ENCODE measurements at places on chromosomes 3 and 15.

DNA sequence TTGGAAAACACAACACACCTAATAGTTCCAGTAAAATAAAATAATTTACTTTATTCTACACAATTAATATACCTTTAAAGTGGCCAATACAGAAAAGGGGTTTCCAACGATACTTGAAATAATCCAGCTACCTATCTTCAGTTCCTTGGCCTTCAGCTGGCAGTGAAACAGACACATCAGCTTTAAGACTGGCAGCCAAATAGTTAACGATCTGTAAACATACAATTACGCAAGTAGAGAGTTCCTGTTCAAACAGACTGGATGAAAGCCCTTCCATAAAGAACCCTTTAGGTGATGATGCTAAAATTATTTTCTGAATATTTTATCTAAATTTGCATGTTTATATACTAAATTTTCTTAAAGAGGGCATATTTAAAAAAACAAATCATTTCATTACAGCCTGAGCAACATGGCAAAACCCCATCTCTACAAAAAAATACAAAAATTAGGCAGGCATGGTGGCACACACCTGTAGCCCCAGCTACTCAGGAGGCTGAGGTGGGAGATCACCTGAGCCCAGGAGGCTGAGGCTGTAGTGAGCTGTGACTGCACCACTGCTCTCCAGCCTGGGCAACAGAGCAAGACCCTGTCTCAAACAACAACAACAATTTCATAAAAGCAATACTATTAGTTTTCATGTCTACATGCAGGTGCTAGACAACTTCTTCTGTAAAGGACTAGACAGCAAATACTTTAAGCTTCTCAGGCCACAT, 12.9 kb downstream of the DYNC1LI1 start:
- DNase-seq = no peak

DNA sequence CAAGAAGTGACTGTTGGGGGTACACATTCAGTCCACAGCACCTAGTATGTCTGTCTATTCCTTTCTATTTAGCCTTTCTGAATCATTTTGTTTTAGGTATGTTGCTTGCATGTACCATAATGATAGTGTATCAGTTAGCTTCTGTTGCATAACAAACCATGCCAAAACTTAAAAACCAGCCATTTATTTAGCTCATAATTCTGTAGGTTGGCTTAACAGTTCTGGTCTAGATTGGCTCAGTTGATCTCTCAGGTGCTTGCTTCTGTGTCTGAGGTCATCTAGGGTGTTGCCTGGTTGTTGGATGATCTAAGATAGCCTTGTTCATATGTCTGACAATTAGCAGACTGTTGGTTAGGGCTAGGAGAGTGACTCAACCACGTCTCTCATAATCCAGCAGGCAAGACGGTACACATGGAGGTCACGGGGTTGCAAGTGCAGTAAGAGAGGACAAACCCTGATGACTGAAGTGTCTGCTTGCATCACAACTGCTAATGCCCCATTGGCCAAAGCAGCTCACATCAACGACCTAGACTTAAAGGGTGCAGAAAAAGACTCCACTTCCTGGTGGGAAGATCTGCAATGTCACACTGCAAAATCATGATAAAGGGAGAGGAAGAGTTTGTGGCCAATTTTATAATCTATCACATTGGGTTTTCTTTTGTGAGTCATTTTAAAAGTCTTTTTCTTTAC, 6.8 kb upstream of the PDCD6IP start:
- no peak for DNase-seq

- no peak for DNase-seq
Measured at GRCh38 chr15:77454265-77454664, 33.6 kb downstream of the HMG20A start.

DNA sequence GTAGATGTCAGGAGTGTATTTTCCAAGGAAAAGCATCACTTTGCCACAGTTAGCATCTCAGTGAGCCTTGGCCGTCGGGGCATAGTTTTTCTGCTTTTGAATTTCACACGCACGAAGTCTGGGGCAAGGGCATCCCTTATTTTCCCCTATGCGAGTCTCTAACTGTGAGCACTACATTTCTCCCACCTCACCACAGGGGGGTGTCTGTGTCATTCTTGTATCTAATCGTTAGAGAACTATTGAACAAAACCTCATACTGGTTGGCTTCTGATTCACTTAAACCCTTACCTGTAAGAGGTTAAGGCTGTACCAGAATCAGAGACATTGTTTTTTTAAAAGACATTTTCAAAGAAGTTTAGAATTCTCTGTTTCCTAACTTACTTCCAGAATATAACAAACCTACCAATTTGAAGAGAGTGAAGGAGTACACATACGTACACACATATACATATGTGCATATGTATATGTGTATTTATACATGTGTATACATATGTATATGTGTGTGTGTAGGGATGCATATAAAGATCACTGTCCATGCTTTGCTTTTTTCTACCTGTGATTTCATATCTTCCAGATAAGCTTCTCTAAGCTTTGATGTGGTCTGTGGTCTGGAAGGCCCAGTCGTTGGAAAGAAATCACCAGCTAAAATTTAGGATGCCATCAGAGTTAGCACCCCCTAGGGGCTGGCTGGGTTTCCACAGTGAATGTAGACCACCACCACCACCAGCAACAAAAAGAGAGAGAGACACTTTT, 49.4 kb downstream of the MYZAP start:
- DNase-seq = peak; percentile 44

DNA sequence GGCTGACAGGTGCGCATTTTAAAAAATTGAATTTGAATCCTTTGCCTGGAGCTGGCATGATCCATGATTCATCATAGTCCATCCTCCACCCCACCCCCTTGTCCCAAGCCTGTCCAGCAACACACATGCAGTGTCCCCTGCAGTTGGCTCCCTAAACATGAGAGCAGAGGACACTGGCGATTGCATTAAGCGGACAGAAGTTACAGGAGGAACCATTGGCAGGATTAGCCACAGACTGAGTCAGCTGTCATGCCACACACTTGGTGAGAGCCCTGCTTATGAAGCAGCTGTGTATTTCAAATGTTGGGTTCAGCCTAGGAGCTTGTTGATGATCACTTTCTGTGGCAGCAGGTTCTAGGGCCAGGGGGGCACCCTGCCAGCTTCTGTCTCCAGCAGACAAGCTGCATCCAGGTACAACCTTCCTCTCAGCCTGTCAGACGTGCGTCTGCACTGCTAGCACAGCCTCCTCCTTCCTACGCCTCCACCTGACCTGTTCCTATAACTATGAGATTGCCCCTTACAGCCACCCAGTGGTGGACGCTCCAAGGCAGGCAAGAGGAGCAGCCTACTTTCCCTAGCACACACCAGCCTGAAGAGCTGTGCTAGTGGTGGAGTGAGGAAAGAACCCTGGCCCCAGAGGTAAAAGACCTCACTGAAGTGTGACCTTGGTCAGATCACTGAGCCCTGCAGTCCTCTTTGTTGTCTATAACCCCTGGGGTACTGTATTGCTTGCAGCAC, 121.9 kb downstream of the SLCO3A1 start:
- no peak for DNase-seq

DNA sequence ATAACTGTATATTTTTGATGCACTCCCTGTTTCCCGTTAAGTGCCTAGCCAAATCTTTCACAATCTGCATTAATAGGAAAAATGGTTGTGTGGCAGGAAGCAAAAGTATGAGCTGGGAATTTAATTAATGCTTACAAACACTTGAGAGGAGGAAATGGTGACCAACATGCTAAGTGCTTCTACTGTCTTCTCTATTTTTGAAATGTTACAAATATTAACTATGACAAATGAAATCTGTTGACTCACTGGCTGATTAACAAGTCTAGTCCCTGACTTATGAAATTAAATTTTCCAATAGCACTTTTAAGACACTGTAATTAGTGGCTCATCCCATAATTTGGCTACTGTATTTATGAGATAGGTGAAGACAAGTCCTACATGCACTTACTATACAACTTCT, 446.9 kb upstream of the DPPA4 start:
- no peak for DNase-seq

- no peak for DNase-seq
Measured at GRCh38 chr3:74001436-74001835, 376.7 kb upstream of the PDZRN3 start.

GRCh38 chr15:87579537-87579936, 677.0 kb downstream of the NTRK3 start:
- no peak for DNase-seq

DNA sequence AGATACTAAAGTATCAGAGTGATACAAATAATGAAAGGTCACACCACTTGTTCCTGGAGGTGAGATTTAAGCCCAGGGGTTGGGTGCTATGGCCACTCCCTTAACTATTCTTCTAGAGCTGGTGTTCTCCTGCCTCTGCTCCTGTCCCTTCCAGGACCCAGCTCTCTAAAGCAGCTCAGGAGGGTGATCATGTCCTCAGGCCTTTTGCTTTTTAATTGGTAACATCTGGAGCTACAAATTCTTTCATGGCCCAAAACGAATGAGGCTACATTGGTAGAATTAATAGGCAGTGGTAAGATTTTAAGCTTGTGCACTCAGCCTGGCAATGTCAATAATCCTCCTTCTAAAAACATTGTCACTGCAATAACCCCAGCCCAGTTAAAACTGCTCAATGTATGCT, 38.2 kb upstream of the CNOT10 start:
- no peak for DNase-seq

- no peak for DNase-seq
Measured at GRCh38 chr3:66406831-66407610, 93.8 kb downstream of the LRIG1 start.

DNA sequence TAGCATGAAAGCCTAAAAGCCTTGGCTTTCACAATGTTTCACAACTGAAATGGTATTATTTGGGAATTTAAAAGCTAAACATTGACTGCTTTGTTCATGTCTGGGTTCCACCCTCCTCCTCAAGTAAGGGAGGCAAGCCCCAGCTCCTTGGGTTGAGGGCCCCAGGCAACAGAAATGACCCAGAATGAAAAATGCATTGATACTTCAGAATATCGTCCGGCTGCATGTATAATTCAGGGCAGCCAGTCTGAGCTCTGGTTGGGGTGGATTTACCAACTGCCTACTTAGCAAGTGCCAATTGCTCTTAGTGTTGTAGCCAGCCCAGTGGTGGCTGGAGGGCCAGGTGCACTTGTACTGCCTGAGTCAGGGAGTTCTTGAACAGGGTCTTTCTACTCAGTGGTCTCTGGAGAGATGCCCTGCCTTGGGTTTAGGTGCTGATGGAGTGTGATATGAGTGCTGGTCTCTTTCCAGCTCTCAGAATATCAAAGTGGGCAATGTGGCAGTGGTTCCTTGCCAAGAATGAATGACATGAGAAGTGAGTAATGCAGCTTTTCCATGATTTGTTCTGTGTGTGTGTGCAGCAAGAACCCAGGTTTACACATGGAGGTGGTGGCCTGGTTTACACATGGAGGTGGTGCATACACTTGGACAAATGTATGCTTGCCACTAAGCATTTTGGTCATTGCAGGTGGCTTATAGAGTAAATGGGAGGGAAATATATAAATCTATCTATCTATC, 40.9 kb upstream of the ADAMTSL3 start:
- no peak for DNase-seq

- DNase-seq = no peak
Measured at GRCh38 chr15:94411846-94412245, 180.5 kb downstream of the MCTP2 start.

GRCh38 chr3:126351771-126352475, 5.3 kb downstream of the KLF15 start:
- no peak for DNase-seq

DNA sequence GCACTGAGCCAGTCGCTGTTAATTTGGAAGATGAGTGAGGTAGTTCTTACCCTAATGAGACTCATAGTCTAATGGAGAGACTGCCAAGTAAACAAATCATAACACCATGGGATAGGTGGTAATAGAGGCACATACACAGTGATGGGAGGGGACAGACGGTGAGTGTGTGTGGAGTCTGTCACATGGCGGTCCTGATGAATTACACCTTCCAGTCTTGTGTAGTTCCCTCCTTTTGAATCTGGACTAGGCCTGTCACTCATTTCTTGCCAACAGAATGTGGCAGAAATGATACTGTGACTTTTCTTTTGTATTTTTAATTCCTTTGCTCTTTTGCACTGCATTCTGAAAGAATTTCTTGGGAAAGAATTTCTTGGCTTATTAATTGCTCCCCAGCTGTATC, 78.1 kb downstream of the NR1D2 start:
- DNase-seq = no peak

DNA sequence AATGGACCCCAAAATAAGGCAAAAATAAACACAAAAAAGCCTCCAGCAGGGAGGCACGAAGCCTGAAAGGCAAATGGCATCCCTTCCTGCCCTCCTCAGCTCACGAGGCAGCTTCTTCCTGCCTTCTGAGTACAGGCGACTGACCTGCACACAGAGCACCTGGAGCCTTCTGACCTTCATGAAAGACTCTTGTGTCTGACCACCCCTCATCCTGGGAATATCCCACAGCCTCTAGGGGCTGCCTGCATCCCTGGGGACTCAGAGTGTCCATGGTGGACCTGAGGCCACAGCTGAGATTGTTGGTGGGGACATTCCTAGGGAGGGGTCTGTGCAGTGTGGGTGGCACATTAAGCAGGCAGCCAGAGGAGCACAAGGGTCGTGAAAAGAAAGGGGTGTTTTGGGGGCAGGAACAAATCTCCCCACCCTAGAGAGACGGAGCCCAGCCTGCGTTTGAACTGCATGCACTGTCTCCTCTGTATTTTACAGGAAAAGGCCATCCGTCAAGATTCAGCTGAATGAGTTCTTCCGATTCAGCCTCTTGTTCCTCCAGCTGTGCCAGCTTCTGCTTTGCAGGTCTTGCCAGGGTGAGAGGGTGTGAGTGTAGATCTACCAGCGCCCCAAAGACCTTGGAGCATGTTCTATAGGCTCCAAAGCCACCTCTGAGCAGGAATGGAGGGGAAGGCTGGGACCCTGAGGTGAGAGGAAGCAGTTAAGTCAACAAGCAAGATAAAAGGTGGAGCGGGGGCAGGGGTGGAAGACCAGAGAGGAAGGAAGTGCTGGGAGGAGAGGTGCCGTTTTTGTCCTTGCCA, 80.4 kb upstream of the MEF2A start:
- DNase-seq = no peak

DNA sequence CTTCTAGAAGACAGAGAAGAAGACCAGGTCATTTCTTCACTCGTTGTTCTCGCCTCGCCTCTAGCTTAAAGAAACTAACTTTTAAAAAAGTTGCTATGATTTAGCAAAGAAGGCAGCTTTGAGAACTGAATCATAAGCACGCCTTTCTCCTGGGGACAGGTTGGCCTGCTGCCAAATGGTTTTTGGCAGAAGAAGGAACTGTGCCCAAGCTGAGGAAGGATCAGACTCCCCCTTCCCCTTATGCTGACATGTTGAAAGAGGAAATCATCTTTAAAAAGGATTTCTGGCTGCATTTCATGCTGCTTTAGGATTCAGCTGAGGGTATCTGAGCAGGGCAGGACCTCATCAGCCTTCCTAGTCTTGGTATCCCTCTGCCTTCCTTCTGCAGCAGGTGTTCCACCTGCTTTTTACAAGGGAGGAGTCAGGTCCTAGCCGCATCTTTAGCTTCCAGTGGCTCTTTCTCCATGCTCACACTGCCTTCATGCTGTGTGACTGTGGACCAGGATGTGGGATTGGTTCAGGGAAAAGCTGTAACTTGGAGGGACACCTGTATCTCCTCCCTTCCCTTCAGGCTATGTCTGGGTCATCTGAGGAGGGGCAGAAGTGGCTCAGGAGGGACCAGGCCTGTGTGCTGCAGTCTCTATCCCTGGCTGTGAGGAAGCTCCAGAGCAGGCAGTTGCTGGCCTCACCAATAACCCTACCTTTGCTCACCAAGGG, 34.1 kb upstream of the HACD2 start:
- DNase-seq = no peak

GRCh38 chr3:182925330-182925943, 54.9 kb downstream of the DCUN1D1 start:
- DNase-seq = no peak
